Hematopoietic multipotent progenitor cell (in vitro differentiated cells): ENCODE measurements at places on chromosomes 6 and 20. TPM values are rescaled to one million over a fixed set of nuclear protein-coding genes. Genes with fewer than 3 reads are reported as not detected.

DNA sequence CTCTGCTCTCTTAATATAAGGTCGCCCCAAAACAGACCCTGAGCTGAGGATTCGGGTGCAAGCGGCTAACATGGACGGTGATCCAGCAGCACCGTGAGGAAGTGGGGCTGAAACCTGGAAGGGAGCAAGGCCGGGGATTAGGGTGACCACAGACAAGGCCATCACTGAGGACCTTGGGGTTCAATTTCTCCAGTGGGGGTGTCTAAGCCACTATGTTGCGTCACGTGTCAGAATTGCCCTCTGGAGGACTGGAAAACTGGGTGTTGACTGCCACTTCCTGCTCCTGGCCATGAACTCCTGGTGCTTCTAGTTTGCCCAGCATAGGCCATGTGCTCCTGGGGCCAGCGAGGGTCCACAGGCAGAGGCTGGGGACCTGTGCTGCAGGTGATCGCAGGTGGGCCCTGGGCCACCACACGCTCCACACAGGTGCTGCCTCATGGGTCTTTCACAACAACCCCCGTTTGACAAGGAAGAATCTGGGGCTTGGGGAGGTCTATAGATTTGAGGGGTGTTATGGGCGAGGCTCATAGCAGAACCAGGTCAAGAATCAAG, 101.9 kb downstream of the CDH26 start:
- no peak for DNase-seq

Gene MOXD1
- under 0.01 TPM for total RNA-seq

GRCh38 chr20:25070821-25071473, 11.0 kb downstream of the VSX1 start:
- no peak for DNase-seq

GRCh38 chr6:157432231-157432891, 51.4 kb downstream of the ZDHHC14 start:
- no peak for DNase-seq

DNA sequence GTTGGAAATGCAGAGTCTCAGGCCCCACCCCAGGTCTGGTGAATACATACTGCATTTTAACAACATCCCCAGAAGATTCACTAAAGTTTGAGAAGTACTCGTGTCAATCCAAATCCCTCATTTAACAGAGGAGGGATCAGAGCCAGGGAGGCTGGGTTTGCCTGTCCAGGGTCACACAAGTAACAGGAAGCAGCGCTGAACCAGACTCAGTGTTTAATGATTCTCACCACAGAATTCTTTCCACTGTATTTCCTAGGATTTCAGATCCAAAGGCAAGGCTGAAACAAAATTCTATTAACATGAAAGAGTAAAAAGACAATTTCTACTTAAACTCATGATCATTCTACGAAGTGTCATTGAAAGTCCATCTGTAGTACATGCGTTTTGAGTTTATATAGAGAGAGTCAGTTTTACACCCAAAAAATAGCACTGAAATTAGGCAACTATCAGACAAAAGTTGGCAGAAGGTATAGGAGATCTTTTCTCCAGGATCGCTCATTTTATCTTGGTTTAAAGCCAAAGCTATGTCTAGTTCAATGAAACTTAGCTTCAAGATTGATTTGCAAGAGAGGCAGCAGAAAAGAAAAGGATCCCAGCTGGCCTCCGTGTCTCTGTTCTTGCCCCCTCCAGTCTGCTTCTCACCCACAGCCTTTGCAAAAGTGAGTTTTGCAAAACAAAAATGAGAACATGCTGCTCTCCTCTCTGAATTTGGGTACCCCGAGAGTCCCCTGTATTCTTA, 6.0 kb upstream of the AGPAT4 start:
- DNase-seq: no peak

Gene TOX2
- total RNA-seq: not detected

DNA sequence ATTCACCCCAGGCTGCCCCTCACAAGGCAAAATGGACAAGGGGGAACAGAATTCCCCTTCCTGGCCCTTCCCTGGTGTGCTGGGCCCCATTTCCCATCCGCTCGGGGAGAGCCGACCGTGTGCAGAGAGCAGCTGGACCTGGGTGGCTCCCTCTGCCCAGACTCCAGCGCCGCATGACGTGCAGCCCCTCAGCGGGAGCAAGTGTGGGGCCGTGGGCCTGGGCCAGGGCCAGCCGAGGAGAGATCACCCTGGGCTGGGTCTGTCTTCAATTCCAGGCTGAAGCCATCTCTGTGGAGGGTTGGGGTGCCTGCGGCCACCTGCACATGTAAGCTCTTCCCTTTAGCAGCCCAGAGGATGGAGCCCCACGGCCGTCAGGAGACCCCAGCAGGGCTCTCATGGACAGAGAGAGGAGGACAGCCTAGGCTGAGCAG, 241.8 kb downstream of the TTLL2 start:
- DNase-seq: no peak

DNA sequence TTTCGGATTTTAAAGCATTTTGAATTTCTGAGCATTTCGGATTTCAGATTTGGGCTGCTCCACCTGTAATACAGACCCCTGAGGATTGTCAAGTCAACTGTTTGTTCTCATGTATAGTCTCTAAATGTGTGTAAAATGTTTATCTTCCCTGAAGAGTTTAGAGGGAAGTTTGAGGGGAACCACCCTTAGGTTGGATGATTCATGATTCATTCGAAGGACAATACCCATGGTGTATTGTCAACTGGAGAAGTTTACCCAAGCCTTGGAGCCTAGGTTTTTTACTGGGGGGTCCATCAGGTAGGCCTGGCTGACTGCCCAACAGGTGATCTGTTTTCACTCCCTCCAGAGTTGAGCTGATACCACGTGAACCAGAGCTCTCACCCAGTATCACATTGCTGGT, 18.9 kb downstream of the GSTA4 start:
- no peak for DNase-seq

- DNase-seq: no peak
Observed at GRCh38 chr6:12624142-12624837, 92.3 kb upstream of the PHACTR1 start.

Gene GCNT2
- 12.7 TPM for total RNA-seq

- no peak for DNase-seq
Observed at GRCh38 chr6:130783416-130784107, 43.6 kb upstream of the SMLR1 start.

Gene FBXL4
- total RNA-seq: 14.0 TPM

Gene PLEKHG1
- total RNA-seq: 1.9 TPM

Gene CRYBG1
- total RNA-seq: 9.7 TPM

- no peak for DNase-seq
Observed at GRCh38 chr6:136886091-136886490, 36.0 kb upstream of the SLC35D3 start.

GRCh38 chr20:47258745-47259695, 97.5 kb downstream of the ZMYND8 start:
- DNase-seq: peak; percentile 5

GRCh38 chr6:161217628-161218027, 56.2 kb downstream of the AGPAT4 start:
- DNase-seq: no peak

Gene ARFRP1
- 52.0 TPM for total RNA-seq

GRCh38 chr6:157388924-157389323, 7.9 kb downstream of the ZDHHC14 start:
- DNase-seq: no peak

Gene CALHM4
- total RNA-seq: not detected

DNA sequence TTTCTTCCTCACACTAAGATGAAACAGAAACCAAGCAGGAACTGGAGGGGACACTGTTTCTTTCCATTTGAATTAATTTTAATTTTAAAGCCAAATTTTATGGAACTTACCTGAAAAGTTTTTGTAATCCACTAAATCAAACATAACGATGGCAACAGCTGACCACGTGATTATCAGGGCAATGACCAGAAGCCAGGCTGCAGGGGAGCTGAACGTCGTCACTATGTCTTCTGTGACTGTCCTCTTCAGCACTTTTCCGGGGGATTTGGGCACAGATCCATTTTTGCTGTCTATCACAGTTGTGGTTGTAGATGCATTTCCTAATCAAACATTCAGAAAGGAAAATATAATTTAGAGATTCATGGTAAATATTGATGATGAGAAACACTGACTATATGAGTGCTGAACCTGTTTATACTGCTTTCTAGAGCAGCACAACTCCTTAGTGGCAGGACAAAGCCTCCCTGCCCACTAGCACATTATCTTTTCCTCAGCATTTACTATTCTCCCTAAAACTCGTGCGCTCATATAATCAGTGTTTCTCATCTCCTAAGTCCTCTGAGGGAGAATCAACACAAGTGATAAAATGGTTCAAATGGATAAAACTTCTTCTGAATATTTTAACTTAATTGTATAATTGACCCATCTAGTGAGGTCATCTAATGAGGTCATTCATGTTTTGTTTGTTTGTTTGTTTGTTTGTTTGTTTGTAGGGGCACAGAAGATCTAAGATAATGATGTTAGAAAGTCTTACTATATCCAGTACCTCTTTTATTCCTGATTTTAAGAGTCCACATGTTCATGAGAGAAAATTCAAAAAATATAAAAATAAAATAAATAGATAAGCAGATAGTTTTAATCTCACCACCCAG, 65.7 kb downstream of the TRDN start:
- no peak for DNase-seq

Gene PLG
- under 0.01 TPM for total RNA-seq

GRCh38 chr6:40438246-40438887, 148.8 kb downstream of the LRFN2 start:
- DNase-seq: peak; percentile 89

Gene SOX18
- total RNA-seq: 0.54 TPM

Gene TRMT11
- total RNA-seq: 12.1 TPM

GRCh38 chr6:121436960-121437850, 1.8 kb downstream of the GJA1 start:
- no peak for DNase-seq

DNA sequence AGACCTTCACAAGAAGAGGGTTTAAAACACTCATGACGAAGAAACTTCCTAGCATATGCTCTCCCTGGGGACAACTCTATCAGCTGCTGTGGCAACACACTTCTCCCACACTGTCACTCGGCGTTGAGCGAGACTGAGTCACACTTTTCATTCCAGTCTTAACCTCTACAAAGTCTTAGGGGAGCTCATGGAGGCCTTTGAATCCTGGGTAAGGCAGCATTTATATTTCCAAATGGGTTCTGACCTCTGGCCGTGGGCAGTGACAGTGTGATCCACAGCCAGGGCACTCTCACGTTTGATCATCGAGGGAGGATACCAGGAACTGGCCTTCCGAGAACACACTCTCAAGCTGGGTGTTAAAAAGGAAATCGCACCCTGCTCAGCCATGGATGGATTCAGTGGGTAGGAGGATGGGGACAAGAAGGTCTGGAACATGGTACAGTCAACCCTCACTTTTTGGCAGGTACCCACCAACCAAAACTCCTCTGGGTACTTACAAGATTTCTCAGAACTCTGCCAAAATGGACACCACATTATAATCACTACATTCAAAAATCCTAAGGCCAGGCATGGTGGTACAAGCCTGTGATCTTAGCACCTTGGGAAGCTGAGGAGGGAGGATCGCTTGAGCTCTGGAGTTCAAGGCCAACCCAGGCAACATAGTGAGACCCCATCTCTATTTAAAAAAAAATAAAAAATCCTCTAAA, 19.6 kb downstream of the RRBP1 start:
- DNase-seq: no peak

Gene OR12D3
- total RNA-seq: not detected

Gene TTBK1
- under 0.01 TPM for total RNA-seq

DNA sequence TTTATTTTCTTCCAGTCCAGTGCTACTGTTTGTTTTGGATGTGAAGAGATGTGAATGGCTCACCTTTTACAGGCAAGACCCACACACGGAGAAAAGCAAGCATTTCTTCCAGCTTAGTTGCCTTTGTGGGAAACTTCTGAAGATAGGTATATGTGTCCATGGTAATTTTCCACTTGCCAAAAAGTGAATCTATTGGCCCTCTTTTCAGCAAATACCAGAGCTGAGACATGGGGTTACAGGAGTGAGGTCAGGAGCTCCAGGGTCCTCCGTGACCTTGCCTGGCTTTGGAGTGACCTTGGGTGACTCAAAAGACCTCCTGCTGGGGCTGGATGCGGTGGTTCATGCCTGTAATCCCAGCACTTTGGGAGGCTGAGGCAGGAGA, 166.7 kb downstream of the SCML4 start:
- DNase-seq: no peak

Gene WASF1
- 12.7 TPM for total RNA-seq

DNA sequence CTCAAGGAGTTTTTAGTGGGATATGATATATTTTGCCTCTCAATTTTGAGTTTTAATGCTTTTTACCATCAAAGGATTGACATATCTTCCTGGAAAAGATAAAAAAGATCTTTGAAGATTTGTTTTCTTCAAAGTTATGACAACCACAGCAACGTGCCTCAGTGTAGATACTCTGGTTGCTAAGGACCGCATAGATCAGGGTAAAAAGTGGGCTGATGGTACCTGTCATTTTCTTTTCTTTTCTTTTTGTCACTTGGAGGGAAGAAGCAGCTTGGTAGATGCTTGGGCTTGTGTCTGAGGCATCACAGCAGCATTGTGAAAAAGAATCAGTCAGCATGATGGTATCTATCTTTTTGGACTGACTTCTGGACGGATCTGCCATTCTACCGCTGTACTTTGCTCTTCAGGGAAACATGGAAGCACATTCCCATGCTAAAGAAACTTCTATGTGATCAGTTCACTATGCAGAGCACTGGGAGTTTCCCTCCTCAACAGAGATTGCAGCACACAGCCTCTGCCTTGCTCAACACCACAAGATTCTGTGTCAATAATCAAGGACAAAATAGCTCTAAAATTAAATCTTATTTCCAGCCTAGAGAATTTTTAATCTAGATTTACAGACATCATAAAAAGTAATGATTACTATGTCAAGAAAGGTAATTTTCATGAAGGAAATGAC, 54.8 kb upstream of the SGK1 start:
- no peak for DNase-seq

DNA sequence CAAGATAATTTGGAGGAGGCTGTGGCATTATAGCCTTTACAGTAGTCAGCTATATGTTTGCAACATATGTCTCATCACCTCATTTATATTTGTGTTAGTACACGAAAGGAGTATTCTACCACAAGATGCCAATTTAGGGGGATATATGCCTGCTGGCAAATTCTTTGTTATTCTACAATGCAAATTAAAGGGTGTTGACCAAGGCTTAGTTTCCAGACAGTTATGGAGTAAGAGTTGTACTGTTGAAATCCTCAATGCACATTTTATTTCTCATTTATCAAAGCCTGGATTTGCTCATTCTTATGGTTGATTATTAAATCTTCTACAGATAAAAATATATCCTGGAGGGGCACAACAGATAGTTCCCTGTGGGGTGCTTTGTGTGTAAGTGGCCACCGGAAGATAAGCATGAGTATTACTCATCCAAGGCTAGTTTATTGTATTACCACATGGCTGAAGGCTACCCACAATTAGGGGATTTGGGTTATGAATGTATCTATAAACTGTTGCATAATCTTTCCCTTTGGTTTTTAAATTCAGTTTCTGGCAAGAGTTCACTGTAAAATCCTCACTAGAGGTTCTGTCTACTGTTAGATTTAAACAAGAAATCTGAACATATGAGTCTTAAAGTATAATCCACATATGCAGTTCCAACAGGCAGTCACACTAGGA, 9.0 kb downstream of the CST9 start:
- DNase-seq: no peak

Gene CEBPB
- total RNA-seq: 22.4 TPM

- DNase-seq: no peak
Observed at GRCh38 chr6:120681204-120681603, 653.1 kb downstream of the TBC1D32 start.

Gene NRN1
- not detected for total RNA-seq

Gene IL17A
- total RNA-seq: under 0.01 TPM

Gene MTHFD1L
- total RNA-seq: 9.2 TPM

- no peak for DNase-seq
Observed at GRCh38 chr20:44745598-44746366, at the start of gene KCNK15. Gene KCNK15, plus strand, starts transcription at chr20:44745865. Its CDS starts 46 bp downstream, at chr20:44745911.

GRCh38 chr20:61349447-61350165, 97.5 kb downstream of the CDH4 start:
- no peak for DNase-seq

- no peak for DNase-seq
Observed at GRCh38 chr6:112920994-112921393, 573.9 kb downstream of the RFPL4B start.
